ENCODE measurements at places on chromosomes 12 and 14.
A peak's percentile ranks its signal among the peaks of the same experiment; 100 is the strongest.

DNA sequence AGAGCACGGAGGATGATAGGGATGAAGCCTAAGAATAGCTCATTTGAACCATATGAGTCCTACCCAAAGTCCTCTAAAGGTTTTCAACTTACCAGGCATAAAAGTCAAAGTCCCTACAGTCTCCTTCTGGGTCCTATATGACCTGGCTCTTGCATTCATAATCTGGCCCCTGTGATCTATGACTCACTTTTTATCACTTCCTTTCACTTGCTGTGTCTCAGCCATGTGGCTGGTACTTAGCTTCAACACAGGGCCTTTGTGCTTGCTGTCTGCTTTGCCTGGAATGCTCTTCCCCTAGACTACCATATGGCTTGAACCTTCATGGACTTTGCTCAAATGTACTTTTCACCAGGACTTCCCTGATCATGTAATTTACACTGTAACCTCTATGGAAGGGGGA lies 137.6 kb upstream of the TMTC1 start:
- DNase-seq = no peak

- no peak for DNase-seq
These were observed 64.2 kb downstream of the ERH start for GRCh38 chr14:69333791-69334337.

DNA sequence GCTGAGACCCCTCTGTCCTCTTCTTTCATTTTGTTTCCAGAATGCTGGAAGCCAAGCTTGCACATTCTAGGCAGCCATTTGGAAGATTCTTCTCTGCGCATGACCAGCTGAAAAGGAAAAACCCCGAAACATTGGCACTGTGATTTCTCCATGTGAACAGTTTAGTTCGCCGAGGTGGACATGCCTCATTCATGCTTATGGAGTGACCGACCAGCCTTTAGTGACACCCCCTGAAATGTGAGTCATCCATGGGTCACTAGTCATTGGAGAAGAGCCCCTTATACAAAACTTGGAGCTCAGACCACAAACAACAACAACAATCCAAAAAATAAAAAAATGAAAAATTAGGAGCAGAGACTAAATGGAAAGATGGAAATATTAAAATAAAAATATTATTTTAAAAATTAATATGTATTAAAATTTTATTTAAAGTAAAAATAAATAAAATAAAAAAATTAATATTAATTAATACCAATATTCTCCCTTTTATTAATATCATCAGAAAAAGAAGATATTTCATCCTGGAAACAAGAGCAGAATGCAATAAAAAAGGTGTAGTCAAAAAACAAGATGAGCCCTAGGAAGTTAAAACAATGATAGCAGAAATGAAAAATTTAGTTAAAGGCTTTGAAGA lies 9.5 kb upstream of the KRT7 start:
- no peak for DNase-seq

DNA sequence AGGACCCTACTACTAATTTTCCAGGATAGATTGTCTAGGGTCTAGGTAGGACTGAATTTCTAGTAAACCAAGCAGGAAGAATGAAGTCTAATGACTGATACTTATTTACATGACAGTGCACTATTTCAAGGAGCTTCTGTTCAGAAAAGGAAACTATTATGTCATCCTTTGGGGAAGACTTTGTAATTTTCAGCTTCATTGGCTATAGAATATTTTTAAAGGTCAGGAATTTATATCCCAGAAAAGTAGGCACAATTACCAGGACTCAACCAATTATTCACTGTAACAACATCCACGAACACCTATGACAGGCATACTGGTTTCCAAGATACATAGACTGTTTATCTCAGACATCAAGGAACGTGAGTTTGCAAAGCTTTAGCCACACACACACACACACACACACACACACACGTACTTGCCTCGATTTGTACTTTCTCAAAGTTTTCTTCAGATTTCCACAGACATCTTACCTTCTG lies 23.2 kb downstream of the OR6S1 start:
- no peak for DNase-seq

DNA sequence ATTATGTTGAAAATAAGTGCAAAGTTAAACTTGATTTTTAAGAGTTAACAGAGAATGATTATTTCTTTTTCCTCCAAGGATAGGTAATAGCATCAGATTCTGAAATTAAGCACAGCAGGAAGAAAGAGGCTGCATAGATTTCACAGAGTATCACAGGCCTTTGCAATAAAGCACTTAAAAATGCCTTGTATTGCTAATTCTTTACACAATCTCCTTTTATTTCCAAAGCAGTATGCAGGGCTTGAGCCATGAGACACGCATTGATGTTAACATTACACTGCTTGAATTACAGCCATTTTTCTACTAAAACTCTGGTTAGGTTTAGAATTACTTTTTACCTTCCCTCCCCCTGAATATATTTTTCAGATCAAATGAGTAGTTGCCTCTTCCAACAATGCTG lies 398.3 kb downstream of the BCAT1 start:
- no peak for DNase-seq

DNA sequence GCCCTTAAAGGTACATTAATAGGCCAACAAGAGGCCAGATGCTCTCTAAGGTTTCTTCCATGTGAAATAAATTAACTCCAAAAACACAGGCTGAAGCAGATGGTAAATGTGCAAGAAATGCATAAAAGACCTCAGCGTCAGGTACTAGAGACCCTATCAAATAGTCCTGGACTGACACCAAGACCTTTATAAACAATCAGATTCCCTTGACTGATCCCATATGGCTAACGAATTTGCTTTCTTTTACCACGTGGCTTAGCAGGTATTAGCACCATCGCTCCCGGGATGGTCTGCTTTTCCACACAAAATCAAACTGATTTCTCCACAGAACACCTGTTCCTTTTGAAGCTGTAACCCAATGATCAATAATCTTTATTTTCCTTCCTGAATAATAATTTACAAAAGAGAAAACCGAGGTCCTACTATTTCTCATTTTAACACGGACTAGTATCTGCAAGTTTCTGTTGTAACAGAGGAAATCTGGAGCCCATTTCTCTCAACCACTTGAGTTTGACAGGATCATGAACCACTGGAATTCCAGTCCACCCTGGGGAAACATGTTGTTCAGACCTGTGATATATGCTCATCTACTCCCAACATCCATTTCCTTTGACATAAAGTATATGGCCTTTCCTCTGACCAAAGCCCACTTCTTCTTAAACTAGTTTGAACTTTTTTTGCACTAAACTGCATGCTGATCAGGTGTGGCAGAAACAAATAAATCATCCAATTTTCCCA lies 48.2 kb upstream of the DAAM1 start:
- no peak for DNase-seq

DNA sequence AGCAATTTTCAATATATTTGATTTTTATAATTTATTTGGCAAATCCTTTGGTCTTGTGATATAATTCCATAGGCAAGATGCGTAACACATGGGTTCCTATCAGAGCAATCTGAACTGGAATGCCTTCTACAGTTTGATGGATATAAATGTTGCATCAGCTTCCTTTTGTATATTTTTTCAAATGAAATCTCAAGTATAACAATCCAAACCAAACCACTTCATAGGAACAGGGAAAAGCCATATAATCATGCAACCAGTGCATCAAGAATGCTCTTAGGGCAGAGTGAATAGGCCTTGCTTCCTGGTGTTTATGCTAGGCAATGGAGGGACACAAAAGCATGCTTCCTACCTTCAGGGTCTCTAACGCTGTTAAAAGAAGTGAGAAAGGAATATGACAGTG lies 34.5 kb downstream of the EFCAB11 start:
- DNase-seq = no peak

GRCh38 chr14:90783344-90783743 lies 32.9 kb downstream of the TTC7B start:
- no peak for DNase-seq

GRCh38 chr12:124631681-124632256 lies 64.4 kb upstream of the NCOR2 start:
- no peak for DNase-seq

DNA sequence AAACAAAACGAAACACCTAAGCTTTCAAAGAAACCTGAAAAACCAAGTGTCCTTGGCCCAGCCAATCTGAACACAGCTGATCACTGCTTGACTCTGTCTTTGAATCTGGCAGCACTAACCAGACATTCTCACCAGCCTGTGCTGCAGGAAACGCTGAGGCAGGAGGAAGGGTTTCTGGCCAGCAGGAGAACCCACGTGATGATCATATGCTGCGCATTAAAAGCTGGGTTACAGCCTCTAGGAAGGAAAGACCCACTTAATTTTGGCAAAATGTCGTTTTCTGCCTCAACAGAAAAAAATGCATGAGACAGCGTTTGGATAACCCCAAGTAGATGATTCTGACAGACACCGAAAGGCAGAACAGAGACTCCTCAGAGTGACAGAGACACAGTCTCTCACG lies 9.8 kb downstream of the APPL2 start:
- peak; percentile 16 for DNase-seq

GRCh38 chr14:73295198-73295796 lies 58.0 kb downstream of the PAPLN start:
- DNase-seq = no peak
